ENCODE measurements at places on chromosomes 5 and 9. TPM values are rescaled to one million over a fixed set of nuclear protein-coding genes. Genes with fewer than 3 reads are reported as not detected.
A peak's percentile ranks its signal among the peaks of the same experiment; 100 is the strongest.

GRCh38 chr9:113536483-113537228 is 73.1 kb downstream of the RGS3 start:
- no peak for DNase-seq

DNA sequence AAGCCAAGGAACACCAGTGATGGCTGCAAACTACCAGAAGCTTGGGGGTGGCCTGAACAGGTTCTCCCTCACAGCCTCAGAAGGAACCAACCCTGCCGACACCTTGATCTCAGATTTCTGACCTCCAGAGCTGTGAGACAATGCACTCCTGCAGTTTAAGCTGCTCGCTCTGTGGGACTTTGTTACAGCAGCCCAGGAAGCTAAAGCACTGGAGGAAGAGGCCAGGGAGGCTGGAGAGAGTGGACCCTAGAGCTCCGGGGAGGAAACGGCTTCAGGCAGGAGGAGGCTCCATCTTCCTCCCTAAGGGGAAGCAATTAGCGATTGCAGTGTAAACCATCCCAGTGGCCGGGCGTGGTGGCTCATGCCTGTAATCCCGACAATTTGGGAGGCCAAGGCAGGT is 25.1 kb downstream of the BARX1 start:
- no peak for DNase-seq

- DNase-seq = peak; percentile 21
Measured at GRCh38 chr5:91207248-91207647, 175.9 kb downstream of the ARRDC3 start.

GRCh38 chr5:150406103-150406722 is 6.5 kb downstream of the CD74 start:
- DNase-seq = no peak

The CER1 gene
- 1.8 TPM for total RNA-seq
